ENCODE measurements at places on chromosomes 3 and 15.

DNA sequence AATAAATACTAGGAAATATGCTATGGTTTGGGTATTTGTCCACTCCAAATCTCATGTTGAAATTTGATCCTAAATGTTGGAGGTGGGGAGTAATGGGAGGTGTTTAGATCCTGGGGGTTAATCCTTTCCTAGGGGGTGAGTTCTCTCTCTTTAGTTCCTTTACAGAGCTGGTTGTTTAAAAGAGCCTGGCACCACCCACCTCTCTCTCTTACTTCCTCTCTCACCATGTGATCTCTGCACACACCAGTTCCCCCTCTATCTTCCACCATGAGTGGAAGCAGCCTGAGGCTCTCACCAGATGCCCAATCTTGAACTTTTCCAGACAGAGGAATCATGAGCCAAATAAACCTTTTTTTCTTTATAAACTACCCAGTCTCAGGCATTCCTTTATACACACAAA is 10.5 kb downstream of the SLC24A5 start:
- no peak for DNase-seq

DNA sequence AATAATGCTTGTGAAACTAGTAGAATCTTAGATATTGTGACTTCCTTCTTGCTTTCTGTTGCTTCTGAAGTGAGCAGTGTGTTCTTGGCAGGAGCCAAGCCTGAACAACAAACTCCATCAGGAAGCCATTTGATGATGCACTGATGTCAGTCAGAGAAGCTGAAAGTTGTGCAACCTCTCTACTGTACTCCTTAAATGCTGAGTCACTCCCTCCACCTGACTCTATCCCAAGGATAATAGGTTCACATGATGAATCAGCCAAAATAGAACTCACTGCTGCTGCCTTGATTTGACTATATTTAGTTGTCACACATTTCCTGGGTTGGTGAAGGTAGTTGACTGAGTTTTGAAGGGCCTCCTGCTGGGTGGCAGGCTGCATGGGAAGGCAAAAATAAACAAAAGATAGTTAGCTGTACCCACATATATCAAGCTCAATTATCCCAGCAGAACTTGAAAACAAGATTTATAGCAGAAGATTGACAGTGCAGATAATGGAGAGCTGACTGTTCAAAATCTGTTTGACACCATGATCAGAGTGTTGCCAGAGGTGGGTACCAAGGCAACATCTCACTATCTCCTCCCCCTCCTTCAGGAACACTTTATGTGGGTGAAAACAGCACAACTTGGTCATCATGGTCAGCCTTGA is 328.4 kb upstream of the DPH6 start:
- no peak for DNase-seq

GRCh38 chr3:184145111-184145524 is 10.0 kb downstream of the EIF2B5 start:
- no peak for DNase-seq

DNA sequence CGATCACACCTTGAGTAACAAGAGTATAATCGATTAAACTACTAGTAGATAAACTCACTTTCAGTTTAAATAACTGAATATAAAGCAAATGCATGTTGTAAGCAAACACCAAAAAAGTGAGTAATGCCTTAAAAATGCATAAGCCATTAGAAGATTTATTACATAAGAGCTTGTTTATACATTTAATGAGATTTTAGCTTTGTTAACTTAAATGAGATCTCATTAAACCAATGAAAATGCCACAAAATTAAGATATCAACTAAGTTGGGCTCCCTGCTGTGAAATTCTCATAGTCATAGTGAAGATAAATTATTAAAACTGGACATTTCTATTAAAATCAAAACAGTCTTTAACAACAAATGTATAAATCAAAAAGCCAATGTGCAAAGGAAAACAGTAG is 701.2 kb downstream of the NLGN1 start:
- DNase-seq, result no peak

DNA sequence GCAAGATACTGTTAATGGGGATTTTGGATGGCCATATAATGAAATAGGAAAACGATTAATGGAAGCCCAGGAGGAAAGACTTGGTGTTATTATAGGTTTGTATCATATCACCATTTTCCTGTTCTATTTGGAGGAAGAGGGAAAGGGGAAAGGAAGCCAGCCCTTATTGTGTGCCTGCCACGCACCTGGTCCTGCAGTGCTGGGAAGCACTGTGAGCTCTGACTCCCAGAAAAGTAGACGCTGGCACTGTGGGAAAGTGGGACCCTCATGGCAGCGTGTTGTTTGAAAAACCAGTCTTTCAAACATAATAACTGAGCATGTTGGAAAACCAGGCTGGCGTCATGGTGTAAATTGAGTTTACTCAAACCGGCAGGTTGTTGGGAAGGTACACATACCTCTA is 22.0 kb downstream of the CGNL1 start:
- no peak for DNase-seq

DNA sequence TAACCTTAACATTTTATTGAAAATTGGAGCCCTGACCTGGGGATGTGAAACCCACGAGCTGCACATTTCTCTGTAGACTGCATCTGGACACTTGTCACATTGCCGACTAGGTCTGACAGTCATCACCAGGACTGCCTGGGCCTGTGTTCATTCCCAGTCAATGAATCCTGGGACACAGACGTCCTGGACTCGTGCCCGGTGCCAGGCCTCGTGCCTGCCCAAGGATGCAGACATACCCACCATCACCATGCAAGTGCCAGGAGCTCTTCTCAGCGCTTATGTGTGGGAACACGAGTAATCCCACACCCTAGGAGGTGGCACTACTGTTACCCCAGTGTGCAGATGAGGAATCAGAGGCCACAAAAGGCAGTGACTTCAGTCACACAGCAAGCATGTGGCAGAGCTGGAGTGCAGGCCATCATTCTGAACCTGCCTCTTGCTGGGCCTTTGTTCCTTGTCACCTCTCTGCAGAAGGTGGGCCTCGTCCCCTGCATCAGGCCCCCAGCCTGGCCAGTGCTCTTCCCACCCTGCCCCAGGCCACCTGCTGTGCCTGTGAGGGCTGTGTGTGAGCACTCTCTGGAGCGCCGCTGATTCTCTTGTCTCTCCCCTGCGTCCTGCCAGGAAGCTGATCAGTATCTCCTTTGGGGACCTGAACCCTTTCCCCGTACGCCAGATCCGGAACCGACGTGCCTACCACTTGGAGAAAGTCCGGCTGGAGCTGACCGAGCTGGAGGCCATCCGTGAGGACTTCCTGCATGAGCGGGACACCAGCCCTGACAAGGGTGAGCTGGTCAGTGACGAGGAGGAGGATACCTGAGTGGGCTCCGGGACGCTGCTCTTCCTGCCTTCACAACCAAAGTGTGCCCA is 58.5 kb downstream of the ADAMTS7 start:
- DNase-seq, result no peak

DNA sequence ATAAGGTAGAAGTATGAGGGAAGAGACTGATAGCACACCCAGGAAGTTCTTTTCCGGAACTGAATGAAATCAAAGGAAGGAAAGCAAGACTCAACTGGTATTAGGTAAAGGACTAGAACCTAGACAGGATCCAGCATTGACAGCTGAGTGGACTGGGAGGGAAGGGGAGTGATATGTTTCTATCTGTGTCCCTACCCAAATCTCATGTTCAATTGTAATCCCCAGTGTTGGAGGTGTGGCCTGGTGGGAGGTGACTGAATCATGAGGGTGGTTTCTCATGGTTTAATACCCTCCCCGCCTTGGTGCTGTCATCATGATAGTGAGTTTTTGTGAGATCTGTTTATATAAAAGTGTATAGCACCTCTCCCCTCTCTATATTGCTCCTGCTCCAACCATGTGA is 415.9 kb upstream of the KCNMB2 start:
- no peak for DNase-seq
